ENCODE measurements at places on chromosomes 16 and 17.

DNA sequence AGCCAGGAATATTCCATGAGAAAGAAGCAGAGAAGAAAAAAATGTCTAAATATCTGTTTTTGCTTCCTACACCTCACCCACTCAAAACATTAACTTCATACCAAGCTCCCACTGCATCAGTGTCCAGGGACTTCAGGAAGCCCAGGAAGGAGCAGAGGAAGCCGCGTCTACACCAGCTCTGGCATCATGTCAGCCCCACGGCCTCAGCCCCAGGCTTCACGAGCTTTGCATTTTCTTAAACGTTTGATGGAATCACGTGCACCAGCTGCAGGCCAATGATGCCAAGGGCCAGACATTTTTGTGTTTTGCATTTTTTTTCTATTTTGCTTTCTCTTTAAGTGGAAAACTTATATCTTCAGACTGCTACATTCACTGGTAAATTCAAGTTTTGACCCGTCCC is 48.6 kb downstream of the CDRT4 start:
- no peak for DNase-seq

- no peak for DNase-seq
These were observed 4.1 kb downstream of the SP6 start for GRCh38 chr17:47846716-47847340.

GRCh38 chr17:44323359-44324091 is 1.1 kb downstream of the SLC25A39 start:
- no peak for DNase-seq

- DNase-seq, result no peak
These were observed 632 bp downstream of the BAIAP3 start for GRCh38 chr16:1333854-1334700.

GRCh38 chr17:44381810-44382305 is 7.6 kb downstream of the ITGA2B start:
- DNase-seq, result no peak

GRCh38 chr17:6574687-6575595 is 18.6 kb upstream of the PITPNM3 start:
- peak; percentile 69 for DNase-seq

GRCh38 chr17:4179071-4179470 is 36.1 kb downstream of the CYB5D2 start:
- DNase-seq, result no peak

- no peak for DNase-seq
These were observed 4.2 kb downstream of the SGCA start for GRCh38 chr17:50169881-50170459.

GRCh38 chr16:77759201-77759600 is 29.2 kb upstream of the VAT1L start:
- DNase-seq, result no peak

DNA sequence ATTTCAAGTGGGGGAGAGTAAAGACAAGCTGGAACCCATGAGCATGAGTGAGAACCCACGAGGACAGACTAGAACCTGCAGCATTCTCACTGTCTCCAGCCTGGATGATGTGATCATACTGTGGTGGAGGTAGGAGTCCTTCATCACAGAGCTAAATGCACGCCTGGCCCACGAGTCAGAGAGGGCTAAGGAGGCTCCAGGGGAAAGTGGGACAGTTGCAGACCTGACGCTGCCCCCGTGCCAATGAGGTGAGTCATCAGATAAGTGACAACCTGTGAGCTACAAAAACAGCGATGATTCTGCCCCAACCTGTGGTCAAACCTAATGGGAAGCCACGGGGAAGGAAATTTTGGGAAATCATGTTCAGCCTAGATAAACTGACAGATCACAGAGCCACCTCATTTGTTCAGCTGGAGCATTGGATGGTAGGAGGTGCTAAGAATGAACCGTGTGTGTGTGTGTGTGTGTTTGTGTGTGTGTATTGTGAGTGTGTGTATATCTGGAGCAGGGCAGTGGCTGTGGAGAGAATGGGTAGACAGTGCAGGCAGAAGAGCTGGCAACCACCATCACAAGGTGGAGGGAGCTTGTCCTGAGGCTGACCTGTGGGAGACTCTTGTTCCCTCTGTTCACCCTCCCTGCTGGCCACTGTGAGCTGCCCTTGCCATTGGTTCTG is 131.8 kb downstream of the UTP18 start:
- no peak for DNase-seq

GRCh38 chr16:50334106-50334975 is 34.4 kb downstream of the BRD7 start:
- DNase-seq, result no peak

GRCh38 chr17:47720754-47721533 is 12.1 kb upstream of the TBX21 start:
- peak; percentile 58 for DNase-seq

DNA sequence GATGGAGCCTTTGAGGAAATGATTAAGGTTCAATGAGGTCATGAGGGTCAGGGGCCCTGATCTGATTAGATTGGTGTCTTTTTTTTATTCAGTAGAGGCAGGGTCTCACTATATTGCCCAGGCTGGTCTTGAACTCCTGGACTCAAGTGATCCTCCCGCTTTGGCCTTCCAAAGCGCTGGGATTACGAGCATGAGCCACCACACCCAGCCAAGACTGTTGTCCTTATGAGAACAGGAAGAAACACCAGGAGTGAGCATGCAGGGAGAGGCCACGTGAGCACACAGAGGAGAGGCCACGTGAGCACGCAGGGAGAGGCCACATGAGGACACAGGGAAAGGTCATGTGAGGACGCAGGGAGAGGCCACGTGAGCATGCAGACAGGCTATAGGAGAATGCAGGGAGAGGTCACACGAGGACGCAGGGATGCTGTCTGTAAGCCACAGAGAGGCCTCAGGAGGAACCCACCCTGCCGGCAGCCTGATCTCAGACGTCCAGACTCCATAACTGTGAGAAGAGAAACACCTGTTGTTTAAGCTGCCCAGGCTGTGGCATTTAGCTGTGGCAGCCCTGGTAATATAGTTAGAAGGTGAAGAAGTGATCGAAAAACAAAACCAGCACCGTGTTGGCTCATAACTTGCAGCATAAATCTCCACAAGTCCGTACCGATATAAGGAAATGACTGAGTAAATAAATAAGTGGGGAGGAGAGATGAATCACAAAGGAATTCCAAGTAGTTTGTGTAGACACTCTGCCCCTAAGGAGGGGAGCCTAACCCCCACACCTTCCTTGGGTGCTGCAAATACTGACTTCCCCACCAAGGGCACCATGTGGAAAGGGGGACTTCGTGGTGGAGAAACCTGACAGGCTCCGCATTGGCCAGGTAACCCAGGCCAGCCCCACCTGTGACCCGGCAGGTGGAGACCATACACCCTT is 14.6 kb upstream of the CSNK1D start:
- DNase-seq, result no peak

DNA sequence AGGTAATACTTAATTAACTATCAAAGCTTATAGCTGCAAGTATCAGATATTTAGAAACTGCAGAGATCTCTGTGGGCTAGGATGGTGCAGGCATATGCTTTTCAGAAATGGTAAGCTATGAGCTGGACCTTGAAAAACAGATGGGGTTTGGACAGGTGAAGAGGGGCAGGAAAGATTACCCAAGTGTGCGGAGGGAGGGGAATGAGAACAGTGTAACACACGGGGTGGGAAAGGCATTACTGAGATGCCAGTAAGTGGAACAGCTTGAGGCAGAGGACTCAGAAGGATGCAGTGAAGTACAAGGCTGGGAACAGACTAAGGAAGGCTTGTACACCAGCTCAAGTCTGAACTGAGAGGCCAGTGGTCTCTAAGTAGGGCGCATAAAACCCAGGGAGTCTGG is 22.1 kb upstream of the EVPL start:
- DNase-seq, result no peak

- DNase-seq, result no peak
These were observed 232.8 kb upstream of the SALL1 start for GRCh38 chr16:51383909-51384308.

DNA sequence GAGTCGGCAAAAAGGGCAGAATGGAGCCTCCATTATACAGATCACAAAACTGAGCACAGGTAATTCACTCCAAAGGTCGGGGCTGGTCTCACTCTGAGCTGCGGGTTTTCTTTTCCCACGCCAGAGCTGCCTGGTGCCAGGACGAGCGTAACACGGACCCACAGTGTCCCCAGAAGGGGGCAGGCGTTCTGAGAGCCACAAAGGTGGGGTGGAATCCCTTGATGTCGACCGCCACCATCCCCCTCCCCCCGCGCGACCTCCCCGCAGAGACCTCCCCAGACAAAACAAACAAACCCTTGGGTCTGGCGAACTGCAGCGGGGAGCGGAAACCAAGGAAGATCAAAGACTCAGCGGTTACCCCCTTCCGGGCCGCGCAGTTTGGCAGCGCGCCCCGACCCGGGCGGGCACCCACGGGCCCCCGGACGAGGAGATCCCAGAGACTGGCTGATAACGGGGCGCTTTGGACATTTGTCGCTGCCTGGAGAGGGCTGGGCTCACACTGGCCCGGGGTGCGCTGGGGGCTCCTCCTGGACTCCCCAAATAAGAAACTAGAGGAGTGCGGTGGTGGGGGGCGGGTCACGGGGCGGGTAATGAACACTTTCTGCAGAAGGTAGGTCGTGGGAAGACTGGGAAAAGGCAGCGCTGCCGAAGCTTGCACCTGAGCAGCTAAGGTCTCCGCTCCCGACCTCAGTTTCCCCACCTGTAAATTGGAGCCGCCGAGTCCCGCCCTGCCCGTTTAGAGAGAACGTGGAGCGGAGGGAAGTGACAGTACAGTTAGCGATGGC is 664 bp upstream of the NKD1 start:
- DNase-seq, result peak; percentile 2
